SHP77 treated with DMSO at 0.1 percent for 48 hours (cell line): ENCODE measurements at places on chromosomes 6 and 20.

DNA sequence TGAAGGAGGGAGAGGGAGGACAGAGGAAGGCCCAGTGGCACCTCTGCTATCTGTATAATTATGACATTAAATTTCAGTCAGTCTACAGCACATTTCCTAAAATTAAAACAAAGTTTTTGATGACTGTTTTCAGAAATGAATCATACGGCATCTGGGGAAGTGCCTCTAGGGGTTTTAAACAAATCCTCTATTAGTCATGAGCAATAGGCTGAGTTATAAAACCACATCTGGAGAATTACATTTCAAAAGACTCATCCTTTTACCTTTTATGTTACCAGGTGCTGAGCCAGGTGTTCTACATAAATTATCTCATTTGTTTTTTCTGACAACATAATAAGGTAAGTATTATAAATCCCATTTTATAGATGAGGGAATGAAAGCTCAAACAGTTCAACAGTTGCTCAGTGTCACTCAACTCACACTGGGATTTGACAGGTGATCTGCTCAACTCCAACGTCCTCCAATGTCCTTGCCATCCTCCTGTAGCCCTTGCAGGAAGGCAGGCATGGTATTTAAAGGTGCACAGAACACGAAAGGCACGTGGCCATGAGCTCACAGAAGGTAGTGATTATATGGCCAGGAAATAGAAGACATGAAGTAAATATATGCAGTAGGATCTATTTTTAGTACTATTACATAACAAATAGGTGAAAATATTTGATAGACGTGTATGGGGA lies 184.2 kb upstream of the MAN1A1 start:
- DNase-seq: no peak

DNA sequence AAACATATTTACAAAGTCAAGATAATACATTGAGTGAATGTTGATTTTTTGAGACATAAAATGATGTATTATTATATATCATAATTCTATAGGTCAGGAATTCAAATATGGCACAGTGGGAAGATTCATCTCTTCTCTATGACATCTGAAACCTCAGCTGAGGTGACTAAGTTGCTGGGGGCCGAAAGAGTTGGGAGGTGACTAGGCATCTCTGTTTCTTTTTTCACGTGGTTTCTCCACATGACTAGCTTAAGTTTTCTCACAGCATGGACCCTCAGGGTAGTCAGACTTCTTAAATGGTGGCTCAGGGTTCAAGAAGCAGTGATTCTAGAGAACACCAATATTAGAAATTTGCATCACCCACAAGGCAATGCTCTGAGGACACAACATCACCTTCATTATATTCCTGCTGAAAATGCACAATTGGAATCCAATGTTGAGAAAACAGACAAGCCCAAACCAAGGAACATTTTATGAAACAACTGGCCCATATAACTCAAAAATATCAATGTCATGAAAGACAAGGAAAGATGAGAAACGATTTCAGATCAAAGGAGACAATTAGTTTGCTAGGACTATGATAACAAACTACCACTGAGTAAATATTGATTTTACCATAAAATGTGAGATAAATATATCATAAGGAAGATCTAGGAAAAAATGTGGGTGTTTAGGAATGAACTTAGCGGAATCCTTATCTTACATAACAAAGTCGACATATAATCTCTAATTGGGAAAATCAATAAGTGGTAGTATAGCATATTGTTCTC lies 273.3 kb upstream of the IRAK1BP1 start:
- no peak for DNase-seq

DNA sequence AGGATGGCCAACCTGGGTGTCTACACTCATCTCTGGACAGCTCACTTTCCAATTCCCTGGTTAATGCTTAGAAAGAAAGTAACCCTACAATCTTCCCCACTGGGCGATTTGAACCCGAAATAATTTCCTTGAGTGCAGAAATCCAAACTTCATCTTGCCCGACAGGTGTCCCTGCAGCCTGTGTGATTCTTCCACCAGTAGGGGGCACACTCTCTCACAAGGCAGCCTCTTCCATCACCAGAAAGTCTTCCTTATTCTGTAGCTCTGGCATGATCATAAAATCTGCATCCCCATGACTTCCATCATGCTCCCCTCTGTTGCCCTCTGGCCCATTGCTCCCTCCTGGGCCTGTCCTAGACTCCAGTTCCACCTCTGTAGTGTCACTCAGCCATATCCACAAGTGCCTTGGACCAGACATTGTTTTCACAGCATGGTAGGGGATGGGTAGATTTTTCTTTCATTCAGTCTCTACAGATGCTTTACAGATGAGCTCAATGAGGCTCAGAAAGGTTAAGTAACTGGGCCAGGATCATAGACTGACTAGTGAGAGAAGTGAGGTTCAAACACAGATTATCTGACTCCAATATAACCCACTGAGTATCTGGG lies 170.4 kb upstream of the SPTLC3 start:
- DNase-seq: no peak

GRCh38 chr6:77072694-77073409 lies 390.4 kb downstream of the HTR1B start:
- no peak for DNase-seq

GRCh38 chr6:38364127-38364526 lies 275.6 kb downstream of the BTBD9 start:
- DNase-seq: no peak

DNA sequence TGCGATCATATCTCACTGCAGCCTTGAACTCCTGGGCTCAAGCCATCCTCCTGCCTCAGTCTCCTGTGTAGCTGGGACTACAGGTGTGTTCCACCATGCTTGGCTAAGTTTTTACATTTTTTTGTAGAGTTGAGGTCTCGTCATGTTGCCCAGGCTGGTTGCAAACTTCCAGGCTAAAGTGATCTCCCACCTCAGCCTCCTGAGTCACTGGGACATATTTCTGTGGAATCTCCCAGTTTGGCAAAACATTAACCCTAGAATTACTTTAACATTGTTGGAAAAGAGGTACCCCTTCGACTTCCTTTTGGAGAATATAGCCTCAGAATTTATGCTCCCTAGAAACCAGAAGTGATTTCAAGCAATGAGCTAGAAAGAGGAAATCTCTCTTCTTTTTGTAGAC lies 57.2 kb downstream of the SHLD1 start:
- no peak for DNase-seq

DNA sequence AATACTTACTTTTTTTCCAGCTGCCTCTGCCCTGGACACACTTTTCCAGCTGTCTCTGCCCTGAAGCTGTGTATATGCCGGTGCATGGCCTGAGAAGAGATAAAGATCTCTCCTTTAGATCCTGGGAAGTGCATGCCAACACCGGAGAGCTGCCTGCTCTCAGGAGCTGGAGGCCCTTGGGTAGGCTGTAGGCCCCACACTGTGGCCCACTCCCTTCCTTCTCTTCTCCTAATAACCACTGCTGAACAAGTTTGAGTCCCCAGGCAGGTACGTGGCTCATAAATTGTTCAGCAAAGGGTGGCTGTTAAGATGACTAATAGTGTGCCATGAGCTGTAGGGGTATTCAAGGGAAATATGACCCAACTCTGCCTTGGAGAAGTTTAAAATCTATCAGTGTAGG lies 102.5 kb downstream of the CD24 start:
- no peak for DNase-seq

DNA sequence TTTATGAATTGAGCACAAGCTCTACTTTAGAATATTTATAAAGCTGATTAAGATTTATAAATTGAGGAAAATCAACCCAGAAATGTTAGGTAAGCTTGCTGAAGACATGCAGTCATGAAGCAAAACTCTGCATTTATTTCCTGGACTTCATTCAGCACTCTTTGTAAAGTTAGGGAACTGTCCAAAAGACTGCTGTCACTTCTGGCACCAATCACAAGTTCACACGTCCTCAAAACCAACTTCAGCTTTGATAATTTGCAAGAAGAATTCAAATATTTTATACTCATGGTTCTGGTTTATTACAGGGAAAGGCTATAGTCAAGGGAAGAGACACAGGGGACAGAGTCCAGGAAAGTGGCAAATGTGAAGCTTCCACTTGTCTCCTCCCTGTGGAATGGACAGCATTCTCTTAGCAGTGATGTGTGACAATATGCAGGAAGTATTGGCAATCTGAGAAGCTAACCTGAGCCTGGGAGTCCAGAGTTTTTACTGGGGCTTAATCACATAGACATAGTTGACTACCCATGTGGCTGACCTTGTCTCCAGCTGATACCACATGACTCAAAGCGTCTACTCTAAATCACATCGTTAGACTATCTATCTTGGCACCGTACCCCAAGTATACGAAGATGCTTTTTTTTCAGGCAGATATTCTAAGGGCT lies 85.4 kb downstream of the PPP1R14C start:
- no peak for DNase-seq

- peak; percentile 21 for DNase-seq
Observed at GRCh38 chr6:27296106-27296783, 15.8 kb downstream of the POM121L2 start.

DNA sequence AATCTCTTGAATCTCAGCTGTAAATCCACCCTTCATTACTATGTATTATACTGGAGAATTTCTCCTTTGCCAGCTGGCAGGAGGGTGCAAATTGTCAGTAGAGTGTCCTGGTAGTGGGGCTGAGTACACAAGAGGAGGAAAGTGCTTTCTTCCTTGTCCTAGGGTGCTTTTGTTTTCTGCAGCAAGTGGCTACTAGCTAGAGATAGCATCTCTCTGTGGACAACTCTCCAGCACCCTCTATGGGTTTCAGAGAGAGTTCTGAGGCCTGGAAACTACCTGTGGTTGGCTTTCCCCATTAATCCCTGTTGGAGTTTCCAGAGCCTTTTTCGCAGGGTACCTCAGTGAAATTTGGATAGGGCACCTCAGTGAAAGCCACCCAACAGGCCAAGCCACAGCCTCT lies 422.5 kb upstream of the RGS17 start:
- no peak for DNase-seq

GRCh38 chr6:140897349-140897748 lies 1235.4 kb upstream of the GJE1 start:
- DNase-seq: no peak

- DNase-seq: no peak
Observed at GRCh38 chr6:127786109-127786508, 114.7 kb downstream of the THEMIS start.

DNA sequence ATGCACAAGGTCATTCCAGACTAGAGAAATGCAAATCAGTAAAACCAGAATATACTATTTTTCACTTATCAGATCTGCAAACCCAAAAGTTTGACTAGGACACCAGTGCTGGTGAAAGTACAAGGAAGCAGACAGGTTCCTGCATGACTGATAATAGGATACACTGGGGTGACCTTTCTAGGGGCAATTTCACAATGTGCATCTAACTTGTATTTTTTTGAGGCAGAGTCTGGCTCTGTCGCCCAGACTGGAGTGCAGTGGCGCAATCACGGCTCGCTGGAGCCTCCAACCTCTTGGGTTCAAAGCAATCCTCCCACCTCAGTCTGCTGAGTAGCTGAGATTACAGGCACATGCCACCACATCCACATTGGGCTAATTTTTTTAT lies 11.4 kb downstream of the COMMD7 start:
- no peak for DNase-seq

DNA sequence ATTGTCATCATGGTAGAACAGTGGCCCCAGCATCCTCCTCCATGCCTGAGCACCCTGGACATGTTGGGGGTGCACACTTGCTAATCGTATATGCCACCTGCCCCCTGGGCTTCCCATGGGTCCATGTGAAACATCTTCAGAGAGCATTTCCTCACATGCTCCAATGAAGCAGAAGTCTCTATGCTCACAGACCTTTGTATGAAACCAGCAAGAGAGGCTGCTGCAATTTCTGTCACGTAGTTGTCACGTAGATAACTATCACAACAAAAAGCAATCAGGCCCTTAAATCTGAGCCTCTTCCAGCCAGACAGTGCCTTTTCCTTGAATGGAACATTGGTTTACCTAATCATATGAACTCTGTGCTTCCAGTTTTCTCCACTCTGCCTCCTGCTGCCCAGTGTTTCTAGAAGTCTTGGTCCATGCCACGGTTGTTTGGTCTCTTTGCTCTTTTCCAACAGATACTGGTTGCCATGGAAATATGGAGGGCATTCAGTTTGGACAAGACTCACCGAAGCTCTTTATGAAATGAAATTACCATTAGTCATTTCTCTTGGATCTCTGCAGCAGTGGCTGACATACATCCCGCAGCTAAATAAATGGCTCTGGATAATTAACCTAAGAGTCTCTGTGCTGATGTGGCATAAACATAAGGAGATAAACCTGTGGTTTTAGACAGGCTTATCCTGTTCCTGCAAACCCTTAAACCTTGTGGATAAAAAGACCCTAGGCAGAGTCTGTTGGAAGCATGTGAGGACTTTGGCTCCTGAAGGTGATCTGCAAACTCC lies 172.8 kb upstream of the SYNDIG1 start:
- no peak for DNase-seq

DNA sequence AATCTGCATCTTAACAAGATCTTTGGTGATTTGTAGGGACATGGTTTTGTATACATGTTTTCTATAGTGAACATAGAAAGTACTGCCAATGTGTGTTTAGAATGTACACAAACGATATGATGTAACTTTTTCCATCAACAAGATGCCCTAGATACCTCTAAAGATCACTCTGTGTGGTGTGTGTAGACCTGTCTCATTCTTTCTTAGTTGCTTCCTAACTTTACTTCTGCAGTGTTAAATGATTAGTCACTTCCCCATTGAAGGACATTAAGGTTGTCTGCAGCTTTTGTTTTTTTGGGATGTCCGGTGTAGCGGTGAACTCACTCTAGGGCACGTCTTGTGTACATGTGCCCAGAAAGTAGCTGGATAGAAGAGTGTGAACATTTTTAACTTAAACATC lies 35.9 kb downstream of the CDYL start:
- DNase-seq: no peak

DNA sequence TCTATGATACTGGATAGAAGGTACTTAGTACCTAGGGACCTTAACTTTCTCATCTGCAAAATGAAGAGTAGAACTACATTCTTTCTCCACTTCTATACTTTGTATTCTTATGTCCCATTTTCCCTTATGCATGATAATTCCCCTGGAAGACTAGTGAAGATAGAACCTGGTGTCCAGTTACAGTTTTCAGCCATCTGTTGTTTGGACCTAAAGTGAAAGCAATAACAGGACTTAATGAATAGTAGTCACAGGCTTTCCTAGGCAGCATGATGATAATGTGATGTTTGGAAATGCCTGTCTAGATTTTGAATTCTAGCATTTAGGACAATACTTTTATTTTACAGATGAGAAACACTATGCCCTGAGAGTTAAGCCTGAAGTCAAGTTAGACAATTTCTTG lies 153.8 kb downstream of the RIMS1 start:
- no peak for DNase-seq

- no peak for DNase-seq
Observed at GRCh38 chr6:13561624-13562267, 12.7 kb upstream of the SIRT5 start.

GRCh38 chr6:92126088-92126487 lies 1293.3 kb downstream of the EPHA7 start:
- DNase-seq: no peak

GRCh38 chr6:40599555-40599954 lies 12.4 kb upstream of the LRFN2 start:
- no peak for DNase-seq

DNA sequence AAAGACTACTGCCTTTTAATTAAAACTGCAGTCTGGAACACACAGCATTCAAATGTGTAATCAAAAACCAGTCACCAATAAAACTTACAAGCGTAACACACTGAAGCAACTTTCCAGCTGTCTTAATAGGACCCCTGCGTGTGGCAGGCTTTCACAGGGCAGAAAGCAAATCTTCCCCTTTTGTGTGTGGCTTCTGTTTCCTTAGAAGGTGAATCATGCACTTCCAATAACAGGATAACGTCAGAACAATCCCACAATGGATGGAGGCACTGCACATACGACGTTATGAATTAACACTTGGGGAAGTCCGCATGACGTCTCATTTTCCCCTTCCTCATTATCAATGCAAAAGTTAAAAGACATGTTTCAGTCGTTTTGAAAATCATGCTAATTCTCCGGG lies 44.8 kb downstream of the INSM1 start:
- no peak for DNase-seq
